Common myeloid progenitor, CD34-positive (primary cell): ENCODE measurements at places on chromosomes 1 and 21.

DNA sequence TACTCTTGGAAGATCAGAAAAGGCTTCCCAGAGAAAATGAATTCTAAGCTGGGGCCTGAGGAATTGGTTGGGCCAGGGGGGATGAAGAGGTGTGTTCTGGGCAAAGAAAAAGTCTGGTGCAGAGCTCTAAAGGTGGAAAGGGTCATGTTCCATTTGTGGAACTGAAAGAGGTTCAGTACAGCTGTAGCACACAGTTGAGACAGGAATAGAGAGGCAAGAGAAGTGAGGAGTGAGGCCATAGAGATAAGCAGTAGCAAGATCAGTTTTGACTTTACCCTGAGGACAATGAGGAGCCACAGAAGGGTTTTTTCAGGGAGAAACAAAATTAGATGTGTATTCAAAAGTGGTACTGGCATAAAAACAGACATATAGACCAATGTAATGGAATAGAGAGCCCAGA is 30.3 kb upstream of the MUTYH start:
- no peak for DNase-seq

DNA sequence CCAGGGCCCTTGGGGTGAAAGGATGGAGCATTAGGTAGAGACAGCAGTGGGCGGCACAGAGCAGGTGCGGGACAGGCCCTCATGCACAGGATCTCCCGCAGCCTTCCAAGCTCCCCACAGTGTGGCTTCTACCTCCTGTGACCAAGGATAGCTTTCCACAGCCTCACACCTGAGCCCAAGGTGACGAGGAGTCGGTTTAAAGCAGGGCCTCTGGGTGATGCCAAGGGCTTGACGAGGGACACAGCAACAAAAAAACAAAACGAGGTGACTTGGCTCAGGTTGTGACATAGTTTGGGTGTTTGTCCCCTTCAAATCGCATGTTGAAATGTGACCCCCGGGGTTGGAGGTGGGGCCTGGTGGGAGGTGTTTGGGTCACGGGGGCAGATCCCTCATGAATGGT is 15.3 kb downstream of the RSPH1 start:
- DNase-seq, result no peak

DNA sequence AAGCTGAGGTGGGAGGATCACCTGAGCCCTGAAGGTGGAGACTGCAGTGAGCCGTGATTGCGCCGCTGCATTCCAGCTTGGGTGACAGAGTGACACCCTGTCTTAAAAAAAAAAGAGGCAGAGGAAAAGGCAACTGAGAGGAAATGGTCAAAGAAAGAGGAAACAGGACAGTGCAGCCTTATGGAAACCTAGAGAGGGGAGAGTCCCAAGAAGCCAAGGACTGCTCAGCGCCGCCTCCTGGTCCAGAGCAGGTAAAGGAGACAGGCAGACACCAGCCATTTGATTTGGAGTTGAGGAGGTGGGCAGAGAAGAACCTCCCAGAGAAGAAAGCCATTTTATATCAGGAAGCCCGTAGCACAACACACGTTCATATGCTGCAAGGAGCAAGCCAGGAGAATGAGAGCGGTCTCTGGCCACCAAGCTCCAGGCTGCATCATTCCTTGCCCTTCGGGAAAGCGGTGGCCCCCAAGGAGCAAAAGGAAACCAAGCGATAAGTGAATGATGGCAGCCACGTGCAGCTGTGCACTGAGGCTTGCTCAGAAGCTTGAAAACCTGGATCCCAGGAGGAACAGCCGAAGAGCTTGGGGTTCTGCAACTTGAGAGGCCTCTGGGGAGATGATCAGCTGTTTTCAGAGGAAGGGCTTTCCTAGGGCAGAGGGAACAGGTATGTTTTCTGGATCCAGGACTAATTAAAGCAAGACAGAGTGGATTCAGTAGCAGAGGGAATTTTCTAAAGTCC is 33.7 kb downstream of the LRRC42 start:
- no peak for DNase-seq

GRCh38 chr1:6137758-6138157 is 42.4 kb downstream of the CHD5 start:
- DNase-seq, result no peak

GRCh38 chr1:205785446-205785845 is 10.2 kb upstream of the RAB29 start:
- DNase-seq, result no peak

DNA sequence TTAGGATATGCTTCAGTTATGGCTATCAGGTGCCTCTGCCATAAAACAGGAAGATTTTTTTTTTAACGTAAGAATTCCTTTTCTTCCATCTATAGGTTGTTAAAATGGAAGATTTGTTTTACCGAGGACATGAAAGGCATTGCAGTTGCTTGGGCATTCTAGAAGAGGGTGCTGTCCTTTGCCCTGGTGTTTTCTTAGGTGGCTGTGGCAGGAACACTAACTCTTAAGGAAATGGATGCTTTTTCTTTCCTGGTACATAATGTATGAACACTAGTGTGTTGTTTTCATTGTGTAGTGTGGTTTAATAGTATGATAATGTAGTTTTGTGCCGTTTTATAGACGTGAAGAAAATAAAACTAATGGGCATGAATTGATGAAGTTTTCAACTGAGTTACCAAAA is 47.2 kb downstream of the UCK2 start:
- no peak for DNase-seq

DNA sequence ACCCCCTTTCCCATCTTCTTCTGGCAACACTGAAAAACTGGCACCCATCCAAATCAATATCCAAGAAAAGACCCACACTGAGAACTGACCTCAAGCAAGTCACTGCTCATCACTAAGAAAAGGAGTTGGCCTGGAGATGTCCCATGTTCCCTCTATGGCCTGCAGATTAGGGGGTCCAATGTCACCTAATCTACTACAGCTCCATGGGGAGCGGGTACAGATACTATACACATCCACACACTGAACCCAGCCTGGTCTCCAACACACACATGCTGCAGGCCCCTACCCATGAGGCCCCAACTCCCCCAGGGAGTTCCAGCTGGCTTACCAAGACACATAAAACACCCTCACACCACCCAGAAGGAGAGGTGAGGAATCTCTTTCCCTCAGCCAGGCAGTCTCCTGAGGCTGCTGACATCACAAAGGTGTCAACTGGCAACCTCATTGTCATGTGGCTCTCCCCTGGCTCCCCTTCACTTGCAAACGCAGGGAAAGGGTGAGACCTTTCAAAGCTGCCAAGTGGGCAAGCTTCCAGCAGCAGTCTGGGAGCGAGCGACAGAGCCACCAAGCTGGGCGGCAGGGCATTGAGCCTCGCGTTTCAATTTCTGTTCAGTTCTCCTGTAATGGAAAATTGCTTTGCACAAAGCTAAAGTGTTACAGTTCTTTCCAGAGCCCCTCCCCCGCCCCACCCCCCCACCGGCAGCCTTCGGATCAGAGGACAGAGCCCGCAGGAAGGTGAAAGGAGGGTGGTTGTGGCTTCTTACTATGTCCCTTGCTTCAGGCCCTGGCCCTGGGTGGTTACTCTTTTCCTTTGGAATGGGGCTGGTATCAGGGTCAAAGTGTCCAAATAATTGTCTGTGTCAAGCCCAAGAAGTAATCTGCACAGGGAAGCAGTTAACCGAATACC is at the start of gene LRRC52:
TSS of gene LRRC52 (plus strand) at position 469 of the 907 bp plus-strand sequence. CDS start at position 766, 297 bp downstream.
- DNase-seq, result no peak

DNA sequence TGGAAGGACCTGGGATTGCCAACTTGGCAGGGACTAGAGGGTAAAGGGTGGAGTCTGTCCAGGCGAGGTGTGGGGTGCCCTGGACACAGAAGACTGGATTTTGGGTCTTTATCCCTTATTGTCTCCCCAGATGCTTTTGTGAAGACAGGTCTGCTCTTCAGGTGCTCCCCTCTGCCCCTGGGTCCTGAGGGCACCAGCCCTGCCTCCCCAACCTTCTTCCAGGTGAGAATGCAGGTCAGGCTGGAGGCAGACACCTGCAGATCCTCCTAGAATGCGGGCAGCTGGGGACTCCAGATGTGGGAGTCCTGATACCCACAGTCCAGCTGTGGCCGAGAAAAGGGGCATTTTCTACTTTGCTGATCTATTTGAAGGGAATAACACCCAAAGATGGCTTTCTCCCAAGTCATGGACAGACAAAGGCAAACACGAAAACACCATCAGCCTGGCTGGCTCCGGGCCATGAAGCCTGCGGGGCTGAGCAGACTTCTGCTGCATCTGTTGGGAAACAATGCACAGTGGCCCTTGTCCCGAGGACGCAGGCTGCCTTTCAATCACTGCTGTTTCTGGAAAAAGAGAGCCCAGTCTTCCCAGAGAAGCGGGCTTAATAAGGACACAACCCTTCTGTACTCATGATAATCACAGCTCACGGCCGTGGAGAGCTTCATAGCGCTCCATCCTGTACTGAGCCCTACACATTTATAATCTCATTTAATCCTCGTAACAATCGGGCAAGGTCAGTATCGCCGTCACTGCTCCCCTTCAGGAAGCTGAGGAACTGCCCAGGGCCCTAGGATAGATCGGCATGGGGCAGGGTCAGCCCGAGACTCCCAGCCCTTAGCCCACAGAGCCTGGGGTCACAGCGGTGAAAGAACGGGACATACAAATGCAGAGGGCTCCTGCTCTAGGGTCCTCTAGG is 62.0 kb upstream of the ABCG1 start:
- DNase-seq, result no peak

GRCh38 chr1:17791055-17791390 is 35.9 kb downstream of the ACTL8 start:
- no peak for DNase-seq

DNA sequence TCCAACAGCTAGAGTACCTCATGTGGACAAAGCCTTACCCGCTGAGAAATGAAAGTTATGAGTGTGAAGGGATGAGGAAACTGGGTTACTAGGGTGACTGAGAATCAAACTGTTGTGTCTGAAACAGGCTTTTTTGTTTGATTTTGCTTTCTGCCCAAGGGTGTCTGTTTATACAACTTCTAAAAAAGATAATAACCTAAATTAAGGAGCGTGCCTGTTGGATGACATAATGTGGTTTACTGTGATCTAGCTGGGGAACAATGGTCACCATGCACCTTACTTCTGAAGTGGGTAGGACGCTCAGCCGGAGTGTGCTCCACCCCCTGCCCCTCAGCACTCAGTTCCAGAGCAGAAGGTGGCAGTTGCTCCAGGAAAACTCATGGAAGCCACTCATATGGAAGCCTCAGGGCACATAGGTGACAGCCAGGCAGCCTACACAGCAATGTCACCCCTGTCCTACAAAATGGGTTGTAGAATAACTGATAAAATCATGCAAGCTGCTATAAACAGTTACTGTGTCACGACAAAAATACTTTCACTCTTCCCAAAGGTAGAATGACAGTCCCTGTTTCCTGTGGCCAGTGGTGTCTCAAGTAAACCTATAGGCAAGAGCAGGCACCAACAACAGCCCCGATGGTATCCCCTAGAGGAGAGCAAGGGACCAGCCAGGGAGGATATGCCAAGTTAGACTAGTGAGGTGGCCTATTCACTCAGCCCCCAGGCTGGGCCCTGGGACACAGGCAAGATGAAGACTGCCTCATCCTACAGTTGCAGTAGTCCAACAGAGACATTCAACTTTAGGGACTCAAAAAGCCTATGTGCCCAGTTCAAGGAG is 29.3 kb downstream of the SIPA1L2 start:
- DNase-seq, result no peak

DNA sequence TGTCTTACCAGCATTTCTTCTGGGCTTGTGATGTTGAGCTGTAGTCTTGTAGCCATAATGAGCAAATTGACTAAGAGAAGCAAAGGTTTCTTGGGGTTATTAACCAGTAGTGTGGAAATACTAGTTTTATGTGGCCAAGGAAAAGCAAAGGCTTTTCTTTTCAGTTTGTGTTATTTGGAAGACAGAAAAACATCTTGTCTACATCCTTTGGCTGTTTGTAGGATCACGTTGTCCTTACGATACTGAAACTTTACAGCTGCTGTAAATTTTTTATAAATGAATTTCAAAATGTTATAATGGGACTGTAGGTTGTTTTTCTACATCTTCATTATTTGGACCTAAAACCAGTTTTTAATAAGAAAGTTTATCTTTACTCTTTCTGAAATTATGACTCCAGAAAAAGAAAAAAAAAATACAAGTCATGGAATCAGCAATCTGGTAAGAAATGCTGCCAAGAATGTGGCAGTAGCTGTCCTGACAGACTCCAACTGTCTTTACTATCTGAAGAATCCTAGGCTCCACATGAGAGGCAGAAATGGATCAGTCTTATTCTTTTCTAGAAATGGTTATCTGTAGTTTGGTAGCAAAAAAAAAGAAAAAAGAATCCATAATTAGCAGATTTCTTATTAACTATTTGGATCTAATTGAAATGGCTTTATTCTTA is 41.6 kb upstream of the QSOX1 start:
- no peak for DNase-seq

- no peak for DNase-seq
These were observed 37.3 kb upstream of the RUNX1 start for GRCh38 chr21:35086357-35086756.

DNA sequence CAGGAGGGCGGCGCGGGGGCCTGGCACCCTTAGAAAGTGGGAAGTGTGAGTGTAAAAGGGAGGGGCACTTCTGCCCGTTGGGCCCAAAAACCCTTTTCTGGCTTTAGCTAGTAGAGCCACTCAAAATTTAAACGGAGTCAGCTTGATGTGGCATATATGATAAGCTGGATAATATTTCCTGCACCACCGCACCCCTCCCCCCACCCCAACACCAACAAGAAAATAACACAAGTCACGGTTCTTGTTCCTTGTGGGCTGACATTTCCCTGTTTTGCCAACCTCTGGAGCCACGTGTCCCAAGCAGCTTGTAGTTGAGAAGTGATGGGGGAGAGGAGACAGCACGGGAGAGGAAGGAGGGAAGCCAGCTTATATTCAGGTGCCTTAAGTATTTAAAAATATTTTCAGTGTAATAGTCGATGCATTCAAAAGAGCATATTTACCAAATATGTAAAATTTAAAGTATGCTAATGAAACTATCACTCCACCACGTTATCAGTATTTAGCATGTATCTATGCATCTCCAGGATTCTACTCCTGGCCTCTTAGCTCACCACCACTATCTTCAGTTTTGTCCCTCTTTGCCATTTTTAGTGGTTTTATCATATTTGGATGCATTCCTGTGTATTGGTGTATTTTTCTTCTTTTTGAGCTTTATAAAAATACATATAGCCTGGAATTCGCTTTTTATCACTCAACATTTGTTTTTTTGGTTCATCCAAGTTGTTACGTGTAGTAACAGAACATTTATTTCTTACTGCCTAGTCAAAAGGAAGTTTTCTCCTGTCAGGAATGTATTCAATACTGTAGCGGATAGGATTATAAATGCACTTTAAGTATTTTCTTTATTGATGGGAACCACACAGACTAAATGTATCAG is 773 bp upstream of the DDX59 start:
- peak; percentile 78 for DNase-seq

DNA sequence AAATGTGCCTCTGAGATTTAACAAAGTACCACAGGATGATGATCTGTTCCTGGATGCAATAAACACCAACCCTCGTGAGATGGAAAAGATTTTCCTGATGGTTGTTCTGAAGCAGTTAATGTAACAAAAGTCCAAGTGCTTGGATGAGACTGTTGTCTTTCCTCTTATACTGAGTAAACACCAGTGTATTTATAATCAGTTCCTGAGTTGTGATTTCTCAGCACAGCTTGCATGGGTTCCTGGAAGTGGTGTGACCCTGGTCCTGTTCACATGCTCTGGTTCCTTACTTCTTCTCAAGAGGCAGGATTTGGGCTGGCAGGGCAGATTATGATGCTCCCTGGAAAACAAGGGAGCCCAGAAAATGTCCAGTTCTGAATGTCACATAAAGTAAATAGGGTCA is 208.2 kb upstream of the USP24 start:
- no peak for DNase-seq

- no peak for DNase-seq
These were observed 153.5 kb downstream of the SLC45A1 start for GRCh38 chr1:8471451-8471850.

- DNase-seq, result no peak
These were observed 66.6 kb upstream of the RHOU start for GRCh38 chr1:228668553-228669241.
